ENCODE measurements at places on chromosomes 3 and 15.

- DNase-seq, result no peak
Observed at GRCh38 chr3:40858364-40859115, 333.8 kb downstream of the ZNF621 start.

- no peak for DNase-seq
Observed at GRCh38 chr15:38894243-38894948, 329.8 kb upstream of the RASGRP1 start.

GRCh38 chr3:32288819-32289218, 50.3 kb downstream of the CMTM8 start:
- no peak for DNase-seq

DNA sequence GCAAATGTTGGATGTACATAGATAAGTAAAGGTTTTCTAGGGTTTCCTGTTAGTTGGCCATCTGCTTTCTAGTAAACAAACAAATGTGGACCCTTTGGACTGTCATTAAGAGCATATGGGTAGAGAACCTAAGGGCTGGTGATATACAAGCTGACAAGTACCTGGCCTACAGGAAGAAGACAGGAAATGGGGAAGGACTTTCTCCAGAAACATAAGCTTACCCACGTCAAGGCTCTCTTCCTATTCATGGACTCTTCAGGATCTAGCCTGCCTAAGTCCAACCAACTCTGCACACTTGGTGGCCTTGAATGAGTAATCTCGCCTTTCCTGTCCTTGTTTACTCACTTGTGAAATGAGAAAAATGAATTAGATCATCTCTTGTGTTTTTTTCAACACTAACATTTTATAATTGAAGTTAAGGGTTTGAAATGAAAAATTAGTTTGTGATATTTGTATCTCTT, 22.2 kb upstream of the GOLIM4 start:
- DNase-seq, result no peak

GRCh38 chr15:49190586-49190985, 20.5 kb downstream of the GALK2 start:
- DNase-seq, result no peak

- DNase-seq, result no peak
Observed at GRCh38 chr15:83206526-83207008, 1.1 kb downstream of the HDGFL3 start.

DNA sequence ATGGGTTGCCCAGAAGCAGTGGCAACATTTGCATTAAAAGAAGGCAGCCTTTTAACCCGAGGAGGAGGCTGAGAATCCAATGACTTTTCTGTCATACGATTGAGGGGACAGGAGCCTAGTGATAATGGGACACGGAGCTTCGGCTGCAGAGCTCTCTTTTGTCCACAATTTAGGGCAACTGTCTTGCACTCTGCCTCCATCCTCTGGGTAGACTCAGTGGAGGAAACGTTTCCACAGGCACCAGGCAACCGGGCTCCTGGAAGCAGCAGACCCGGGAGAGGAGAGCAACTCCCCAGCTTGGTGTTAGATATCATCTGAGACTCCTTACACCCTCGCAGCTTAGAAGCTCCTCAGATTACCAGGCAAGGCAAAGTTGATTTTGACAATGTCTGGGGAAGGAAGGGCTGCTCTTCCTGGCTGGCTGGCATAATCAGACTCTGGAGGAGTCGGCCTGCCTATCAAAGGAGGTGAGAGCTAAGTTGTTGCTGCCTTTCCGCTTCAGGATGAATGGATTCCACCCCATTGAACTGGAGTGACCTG, 43.5 kb upstream of the RNU6-1 start:
- no peak for DNase-seq

GRCh38 chr15:78207110-78207458, 27.3 kb downstream of the ACSBG1 start:
- DNase-seq, result no peak

- peak; percentile 28 for DNase-seq
Observed at GRCh38 chr3:113844622-113845222, 6.1 kb downstream of the GRAMD1C start.

DNA sequence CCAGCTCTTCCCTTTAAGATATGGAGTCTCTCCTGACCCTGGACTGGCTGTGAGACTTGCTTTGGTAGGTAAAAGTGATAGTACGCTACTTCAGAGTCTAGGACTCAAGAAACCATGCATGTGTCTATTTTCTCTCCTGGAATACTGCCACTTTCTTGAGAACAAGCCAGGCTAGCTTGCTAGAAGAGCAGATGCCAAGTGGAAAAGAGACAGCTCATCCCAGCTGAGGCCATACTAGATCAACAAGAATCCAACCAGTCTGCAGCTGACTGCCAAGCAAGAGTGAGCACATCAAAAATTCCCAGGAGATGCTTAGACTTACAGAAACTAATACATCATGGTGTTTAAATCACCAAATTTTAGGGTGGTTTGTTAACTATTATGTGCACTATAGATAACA, 208.3 kb upstream of the RBMS3 start:
- DNase-seq, result no peak

DNA sequence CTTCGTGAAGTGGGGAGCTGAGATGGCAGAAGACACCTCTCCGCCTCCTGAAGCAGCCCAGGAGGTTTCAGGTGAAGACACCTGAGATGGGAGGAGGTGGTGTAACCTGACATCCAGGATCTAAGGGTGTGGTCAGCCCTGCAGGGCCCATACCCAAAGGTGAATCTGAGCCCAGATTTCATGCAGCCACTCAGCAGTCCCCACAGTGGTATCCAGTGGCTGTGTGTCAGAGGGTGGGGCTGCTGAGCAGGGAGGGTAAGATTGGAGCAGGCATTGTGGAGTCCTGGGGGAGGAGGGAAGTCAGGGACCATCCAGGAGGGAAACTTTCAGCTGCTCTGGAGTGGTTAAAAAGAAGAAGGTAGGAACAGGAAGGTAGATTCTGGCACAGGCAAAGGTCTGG, 46.0 kb upstream of the SMAD6 start:
- DNase-seq, result no peak

- DNase-seq, result no peak
Observed at GRCh38 chr15:70164910-70165715, 67.4 kb upstream of the TLE3 start.

GRCh38 chr15:41183581-41183980, 47.0 kb downstream of the EXD1 start:
- no peak for DNase-seq

- DNase-seq, result no peak
Observed at GRCh38 chr3:3038201-3038991, 71.8 kb downstream of the IL5RA start.

DNA sequence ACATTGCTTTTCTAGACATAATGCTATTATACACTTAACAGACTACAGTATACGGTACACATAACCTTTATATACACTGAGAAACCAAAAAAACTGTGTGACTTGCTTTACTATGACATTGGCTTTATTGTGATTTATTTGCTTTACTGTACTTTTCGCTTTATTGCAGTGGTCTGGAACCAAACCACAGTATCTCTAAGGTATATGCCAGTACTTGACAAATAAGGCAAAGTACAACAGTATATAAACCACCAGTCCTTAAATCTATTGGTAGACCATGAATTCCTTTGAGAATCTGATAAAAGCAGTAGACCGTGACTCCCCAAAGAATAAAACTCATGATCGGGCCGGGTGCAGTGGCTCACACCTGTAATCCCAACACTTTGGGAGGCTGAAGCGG, 50.3 kb downstream of the HERC1 start:
- no peak for DNase-seq

DNA sequence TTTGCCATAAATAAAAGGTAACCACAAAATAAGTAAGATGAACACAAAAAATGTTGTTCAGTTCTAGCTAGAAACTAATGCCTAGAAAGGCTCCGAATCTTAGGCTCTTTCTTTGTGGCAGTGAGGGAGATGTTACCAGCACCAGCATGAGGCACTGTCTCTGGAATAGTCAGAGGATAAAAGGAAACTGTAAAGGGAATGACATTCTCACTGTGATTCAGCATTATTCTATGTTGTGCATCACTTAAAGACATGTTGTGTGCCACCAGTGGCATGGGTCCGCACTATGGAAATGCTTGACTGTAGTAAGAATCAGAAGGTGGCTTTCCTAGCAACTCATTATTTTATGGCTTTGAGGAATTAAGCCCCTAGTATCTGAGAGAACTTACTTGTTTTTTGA, 70.8 kb downstream of the SEC22A start:
- DNase-seq, result no peak

DNA sequence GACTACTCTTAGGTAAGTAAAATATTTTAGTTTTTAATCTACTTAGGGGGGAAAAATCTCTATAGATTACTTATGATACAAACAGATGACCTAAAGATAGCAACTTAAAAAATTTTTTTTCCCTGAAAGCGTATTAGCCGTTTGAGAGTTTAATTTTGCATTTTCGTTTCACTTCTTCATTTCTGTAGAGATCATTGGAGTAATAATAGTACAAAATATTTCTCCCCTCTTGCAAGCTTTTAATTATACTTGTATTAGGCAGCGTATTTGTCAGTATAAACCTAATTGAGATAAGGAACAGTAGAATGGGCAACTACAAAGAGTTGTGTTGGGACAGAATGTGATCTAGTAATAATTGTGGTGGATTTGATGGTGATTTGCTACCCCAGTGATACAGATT, 10.3 kb downstream of the SKIL start:
- DNase-seq, result no peak

GRCh38 chr3:60384341-60384740, 866.9 kb downstream of the FHIT start:
- no peak for DNase-seq

GRCh38 chr3:16600780-16601536, 4.3 kb downstream of the DAZL start:
- peak; percentile 72 for DNase-seq

- DNase-seq, result no peak
Observed at GRCh38 chr3:171227828-171228227, 201.3 kb upstream of the SLC2A2 start.

GRCh38 chr3:22216601-22217000, 465.6 kb upstream of the ZNF385D start:
- DNase-seq, result no peak

All from NCI-H1048 (cell line).